ENCODE measurements at places on chromosomes 3 and 15.

- DNase-seq = no peak
Measured at GRCh38 chr15:88674661-88675060, 35.8 kb downstream of the ISG20 start.

GRCh38 chr3:112639455-112640225 is 1.3 kb downstream of the CCDC80 start:
- DNase-seq = no peak

DNA sequence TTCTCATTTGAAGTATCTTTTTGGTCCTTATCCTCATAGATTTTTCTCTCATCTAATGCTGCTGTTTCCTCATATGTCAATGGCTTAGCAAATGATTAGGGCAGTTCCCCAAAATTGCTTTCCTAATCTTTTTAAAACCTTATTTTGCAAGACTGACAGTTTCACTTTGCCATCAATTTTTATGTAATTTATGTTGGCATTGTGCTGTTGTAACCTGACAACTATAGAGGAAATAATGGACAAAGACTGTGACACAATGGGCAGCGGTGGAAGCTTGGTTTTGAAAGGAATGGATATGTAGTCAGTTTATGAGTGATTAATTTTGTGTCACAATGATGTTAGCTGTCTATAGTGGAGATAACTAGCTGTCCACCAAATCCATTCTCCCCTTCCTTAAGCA is 10.6 kb upstream of the SH3BP5 start:
- no peak for DNase-seq

DNA sequence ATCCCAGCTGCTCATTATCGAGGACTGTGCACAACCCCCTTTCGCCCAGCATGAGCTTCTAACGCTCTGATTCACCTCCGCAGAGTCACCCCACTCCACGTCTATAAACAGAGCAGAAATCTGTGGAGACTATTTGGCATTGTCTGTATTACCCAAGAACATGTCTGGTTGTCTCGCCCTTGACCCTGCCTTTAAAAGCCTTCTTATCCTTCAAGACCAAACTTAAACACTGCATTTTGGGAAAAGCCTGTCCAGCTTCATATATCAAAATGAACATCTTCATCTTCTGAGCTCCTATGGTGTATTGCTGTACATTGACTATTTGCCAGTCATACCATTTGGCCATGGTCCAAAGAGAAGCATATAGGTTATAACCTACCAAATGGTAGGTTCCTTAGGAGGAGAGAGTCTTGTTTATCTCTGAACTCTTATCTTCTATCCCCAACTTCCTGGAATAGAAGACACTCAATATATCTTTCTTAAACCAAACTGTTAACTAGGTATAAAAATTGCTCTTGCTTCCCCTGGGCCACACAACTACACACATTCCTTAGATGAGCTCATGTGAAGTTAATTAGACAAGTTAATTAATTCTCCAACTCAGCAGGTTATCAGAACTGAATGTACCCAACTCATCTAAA is 90.1 kb downstream of the FBN1 start:
- DNase-seq = no peak

DNA sequence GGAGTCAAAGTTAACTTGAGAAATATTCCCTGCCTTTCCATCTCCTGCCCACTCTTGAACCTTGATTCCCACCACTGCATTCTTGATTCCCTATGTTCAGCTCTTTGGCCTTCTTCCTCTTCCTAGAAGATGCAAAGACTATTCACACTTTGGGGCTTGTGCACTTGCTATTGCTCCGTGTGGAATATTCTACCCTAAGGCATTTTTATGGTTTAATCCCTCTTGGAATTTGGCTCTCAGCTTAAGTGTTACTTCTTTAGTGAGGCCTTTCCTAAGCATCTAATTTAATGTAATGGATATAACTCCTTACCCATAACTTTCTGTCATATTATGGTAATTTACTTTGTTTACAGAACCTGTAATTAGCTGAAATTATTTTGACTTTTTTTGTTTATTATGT is 318.9 kb upstream of the COL8A1 start:
- no peak for DNase-seq

DNA sequence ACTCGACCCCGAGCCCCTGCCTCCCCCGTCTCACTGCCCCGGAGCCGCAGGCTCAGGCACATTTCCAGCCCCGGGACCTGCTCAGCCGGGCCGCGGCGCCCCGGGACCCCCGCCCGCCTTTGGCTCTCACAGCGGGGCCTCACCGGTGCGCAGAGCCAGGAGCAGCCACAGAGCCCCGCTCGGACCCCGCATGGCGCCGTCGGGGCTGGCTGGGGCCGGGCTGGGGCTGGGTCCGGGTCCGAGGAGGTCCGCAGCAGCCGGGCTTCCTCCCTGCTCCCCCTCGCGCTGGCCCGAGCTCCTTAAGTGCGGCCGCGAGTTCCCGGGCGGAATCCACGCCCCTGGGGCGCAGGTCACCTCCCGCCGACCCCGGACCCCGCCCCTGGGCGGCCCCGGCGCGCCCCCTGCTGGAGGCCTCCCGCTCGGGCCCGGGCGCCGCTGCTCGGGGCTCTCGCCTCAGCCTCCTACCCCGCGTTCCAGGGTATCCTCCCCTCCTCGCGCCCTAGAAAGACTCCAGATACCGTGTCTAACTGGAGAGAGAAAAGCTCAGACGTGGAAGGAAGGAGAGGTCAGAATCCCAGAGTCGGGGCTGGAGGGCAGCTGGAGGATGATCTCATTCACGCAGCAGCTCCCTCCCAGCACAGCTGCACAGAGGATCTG is at the start of gene MELTF:
MELTF (minus strand) TSS at position 307 of the 657 bp plus-strand sequence; CDS start at position 192, 115 bp downstream.
- peak; percentile 27 for DNase-seq

GRCh38 chr3:172270557-172271166 is 177.6 kb downstream of the GHSR start:
- DNase-seq = no peak

- DNase-seq = no peak
Measured at GRCh38 chr3:54131890-54132289, 9.5 kb downstream of the CACNA2D3 start.

Data from stimulated activated CD4-positive, alpha-beta T cell treated with anti-CD3 and anti-CD28 coated beads, Interleukin-12 subunit alpha, Interleukin-12 subunit beta, amount 100 ng/mL, for 24 hours (primary cell).